ENCODE measurements at places on chromosomes 3 and 15.

DNA sequence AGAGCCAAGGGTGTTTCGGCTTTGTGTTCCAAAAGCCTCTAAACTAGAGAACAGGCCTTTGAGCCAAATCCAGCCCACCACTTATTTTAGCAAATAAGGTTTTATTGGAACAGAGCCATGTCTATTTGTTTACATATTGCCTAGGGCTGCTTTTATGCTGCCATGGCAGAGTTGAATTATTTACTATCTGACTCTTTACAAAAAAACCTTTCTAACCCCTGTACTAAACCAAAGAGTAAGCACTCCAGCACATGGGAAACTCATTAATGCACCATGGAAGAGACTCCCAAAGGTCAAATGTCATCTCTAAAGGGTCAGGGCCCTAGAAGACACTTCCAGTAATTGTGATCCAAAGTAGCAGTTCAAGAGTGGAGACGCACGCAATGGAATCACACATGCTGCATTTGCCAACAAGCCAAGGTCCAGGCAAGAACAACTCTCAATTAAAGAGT, 22.3 kb downstream of the OSBPL10 start:
- no peak for DNase-seq

DNA sequence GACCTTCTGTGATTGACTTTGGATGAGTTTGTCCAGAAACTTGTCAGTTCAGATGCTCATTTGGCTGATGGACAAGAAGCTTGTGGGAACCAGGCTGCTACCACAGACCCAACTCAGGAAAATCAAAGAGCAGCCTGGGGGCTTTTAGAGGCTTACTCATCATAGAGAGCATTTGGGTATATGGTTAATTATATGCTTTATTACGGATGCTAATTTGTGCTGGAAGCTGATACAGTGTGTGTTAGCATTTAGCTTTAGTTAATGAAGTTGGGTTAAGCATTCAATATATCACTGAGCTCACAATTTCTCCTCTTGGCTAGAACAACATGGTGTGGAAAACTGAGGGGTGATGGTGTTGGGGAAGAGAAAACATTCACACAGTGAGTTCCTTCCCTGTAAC, 664.2 kb upstream of the CFAP20DC start:
- DNase-seq = no peak

DNA sequence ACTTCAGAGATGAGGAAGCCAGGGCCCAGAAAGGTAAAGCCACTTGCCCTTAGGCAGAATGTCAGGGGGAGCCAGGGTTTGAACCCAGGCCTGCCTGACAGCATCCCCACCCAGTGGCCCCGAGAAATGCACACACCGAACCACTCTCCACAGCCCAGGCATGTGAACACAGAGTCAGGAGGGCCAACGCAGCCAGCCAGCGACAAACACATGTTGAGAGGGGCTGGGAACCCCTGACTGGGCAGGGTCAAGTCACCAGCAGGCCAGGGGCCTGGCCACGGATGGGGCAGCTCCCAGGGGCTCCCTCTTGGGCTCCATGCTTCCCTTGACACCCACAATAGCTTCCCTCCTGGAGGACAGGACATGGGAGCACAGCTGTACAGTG, 5.1 kb upstream of the GRIP2 start:
- DNase-seq = no peak

- no peak for DNase-seq
Observed at GRCh38 chr15:48522911-48523310, 122.6 kb downstream of the FBN1 start.

DNA sequence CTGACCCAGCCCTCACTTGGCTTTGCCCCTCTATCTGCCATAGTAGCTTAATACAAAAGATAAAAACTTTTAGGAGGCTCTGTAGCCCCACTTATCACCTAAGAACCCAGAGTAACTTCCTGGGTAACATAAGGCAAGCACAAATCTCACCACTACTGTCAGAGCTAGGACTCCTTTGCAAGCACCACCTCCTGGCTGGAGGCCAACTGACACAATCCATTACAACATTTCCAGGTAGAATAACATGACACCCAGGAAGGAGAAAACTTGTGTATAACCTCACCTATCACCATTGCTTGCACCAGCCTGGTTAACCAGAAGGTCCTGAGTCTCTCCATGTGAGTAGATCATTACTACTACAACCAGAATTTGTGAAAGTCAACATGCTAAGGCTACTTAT, 230.0 kb downstream of the TUSC7 start:
- no peak for DNase-seq

DNA sequence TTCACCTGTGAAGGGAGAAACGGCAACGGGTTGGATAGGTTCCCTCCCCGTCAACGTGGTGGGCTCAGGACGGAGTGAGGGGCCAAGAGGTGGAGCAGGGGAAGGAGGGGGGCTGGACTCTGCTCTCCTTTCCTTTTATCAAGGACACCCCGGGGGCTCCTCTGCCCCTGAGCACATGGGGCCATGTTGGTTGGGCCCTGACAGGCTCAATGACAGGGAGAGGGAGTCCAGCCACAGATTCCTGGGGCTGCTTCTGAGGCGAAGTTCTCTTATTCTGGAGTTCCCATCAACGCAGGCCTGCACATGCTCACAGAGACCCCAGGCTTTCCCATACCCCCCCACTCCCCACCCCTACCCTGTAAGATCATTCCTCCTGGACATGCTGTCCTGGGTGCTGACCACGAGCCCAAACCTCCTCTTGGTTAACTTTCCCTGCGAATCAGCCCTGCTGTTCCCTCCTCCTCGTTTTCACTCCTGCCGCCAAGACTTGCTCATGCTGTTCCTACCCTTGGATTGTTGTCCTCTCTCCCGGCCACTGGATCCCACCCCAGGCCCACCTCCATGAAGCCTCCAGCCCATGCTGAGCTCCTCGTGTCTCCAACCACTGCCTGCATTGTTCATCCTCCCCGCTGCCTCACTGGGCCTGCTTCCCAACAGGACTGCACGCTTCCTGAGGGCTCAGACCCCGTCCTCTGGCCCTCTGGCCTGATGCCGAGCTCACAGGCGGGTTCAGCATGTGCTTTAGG, 61.2 kb downstream of the SENP2 start:
- no peak for DNase-seq

DNA sequence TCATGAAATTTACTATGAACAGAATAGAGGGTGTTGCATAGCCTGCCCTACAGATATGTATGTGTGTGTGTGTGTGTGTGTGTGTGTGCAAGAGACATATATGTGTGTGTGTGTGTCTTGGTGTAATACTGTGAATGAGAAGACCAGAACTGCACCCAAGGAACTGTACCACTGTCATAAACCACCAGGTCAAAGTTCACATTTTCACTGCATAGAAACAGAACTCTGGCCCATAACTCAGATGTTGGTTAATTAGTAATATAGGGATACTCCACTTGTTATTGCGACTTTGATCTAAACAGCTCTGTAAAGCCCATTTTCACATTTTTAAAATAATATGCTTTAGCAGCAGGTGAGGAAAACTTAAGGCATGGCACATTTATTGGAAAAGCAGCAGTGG, 111.8 kb downstream of the IGF2BP2 start:
- DNase-seq = no peak

DNA sequence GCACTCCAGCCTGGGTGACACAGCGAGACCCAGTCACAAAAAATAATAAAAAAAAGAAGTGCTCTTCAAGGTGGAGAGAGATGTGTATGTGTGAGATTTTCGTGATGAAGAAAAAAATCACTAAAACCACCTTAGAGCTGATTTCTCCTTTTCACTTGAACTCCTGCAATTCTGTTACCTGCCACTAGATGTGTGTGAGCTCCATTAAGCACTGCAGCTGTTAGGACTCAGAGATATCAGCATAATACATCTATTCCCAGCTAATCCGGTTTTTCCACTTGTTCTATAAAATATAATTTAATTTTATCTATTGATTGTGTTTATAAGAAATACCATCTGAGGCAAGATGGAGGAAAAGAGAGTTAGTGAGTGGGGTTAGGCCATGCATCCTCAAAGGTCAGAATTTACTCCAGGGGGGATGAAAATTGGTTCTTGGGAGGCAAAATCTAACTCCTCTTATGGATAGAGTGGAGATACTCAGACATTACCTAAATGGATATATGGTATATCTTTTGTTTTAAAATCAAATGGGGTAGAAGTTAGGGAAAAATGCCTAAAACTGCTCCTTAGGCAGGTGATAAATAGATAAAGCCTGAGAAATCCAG, 152.7 kb downstream of the IL20RB start:
- DNase-seq = peak; percentile 45

- no peak for DNase-seq
Observed at GRCh38 chr3:149180057-149180573, 41.5 kb downstream of the CP start.

GRCh38 chr15:90211440-90212143, 10.5 kb downstream of the SEMA4B start:
- DNase-seq = peak; percentile 26

DNA sequence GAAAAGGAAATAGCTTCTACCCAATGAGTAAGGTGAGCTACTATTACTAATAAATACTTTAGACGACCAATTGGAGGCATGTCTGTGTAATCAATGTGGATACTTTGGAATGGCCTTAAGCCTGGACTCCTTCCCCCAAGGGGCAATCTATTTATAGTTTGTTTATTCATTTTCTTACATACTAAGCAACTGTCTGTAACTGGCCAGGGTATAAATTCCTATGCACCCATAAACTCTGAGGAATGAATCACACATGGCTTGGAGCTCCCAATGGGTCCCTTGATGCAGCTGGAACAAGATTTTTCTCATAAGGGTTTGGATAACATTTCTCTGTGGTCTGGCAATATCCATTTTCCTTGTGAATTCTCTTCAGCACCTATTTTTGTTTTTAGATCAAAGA, 506.8 kb downstream of the EDEM1 start:
- no peak for DNase-seq

- no peak for DNase-seq
Observed at GRCh38 chr3:150607267-150608065, 4.3 kb downstream of the SELENOT start.

GRCh38 chr3:94171954-94172353, 109.1 kb downstream of the NSUN3 start:
- no peak for DNase-seq

GRCh38 chr3:76997733-76998132, 42.2 kb upstream of the ROBO2 start:
- no peak for DNase-seq

DNA sequence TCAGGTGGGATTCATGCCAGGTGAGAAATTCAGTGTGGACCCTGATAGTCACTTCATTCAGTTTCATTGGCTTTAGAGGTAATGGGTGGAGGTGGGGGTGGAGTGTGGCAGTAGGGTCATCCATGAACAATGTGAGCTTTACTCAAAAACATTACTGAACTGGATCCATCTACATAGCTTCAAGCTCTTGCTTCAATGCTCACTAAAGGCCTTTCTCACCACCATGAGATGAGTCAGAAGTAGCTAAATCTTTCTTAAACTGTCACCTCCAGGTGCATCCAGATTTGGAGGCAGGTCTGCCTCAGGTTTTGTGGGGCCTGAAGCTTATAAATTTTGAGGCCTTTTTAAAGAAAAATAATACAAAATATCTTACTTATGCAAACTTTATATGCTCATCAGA, 363.6 kb downstream of the CHST2 start:
- no peak for DNase-seq

GRCh38 chr15:47349179-47349578, 368.1 kb upstream of the SEMA6D start:
- DNase-seq = no peak

DNA sequence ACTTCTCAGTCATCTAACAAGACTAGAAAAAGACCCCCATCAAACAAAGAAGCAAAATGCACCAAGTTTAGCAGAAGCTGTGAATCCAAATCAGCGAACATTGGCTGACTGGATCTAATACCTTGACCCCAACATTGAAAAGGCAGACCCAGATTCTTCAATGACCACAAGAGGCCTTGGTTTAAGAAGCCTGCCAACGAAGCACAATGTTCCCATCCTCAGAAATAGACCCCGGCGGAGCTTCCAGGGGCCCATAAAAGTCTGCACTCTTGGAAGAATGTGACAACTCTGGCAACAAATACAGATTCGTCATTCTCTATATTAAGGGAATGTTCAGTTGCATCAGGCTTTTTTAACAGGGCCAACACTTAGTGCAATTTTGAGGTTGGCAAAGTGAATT, 112.8 kb upstream of the BCL6 start:
- DNase-seq = no peak

DNA sequence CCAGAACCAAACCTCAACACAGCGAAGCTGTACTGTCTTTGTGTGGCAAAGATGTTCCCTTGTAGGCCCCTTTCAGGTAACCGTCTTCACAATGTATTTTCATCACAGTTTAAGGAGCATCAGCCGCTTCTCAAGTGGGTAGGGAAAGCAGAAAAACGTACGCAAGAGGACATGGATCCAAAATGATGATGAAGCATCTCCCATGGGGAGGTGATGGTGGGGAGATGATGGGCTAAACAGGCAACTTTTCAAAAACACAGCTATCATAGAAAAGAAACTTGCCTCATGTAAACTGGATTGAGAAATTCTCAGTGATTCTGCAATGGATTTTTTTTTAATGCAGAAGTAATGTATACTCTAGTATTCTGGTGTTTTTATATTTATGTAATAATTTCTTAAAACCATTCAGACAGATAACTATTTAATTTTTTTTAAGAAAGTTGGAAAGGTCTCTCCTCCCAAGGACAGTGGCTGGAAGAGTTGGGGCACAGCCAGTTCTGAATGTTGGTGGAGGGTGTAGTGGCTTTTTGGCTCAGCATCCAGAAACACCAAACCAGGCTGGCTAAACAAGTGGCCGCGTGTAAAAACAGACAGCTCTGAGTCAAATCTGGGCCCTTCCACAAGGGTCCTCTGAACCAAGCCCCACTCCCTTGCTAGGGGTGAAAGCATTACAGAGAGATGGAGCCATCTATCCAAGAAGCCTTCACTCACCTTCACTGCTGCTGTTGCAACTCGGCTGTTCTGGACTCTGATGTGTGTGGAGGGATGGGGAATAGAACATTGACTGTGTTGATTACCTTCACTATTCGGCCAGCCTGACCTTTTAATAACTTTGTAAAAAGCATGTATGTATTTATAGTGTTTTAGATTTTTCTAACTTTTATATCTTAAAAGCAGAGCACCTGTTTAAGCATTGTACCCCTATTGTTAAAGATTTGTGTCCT, 60.0 kb downstream of the AAGAB start:
- DNase-seq = no peak

GRCh38 chr3:1380926-1381646, 288.3 kb downstream of the CNTN6 start:
- no peak for DNase-seq

Measured in common myeloid progenitor, CD34-positive (primary cell).